ENCODE measurements at places on chromosomes 4 and X.
A peak's percentile ranks its signal among the peaks of the same experiment; 100 is the strongest.

DNA sequence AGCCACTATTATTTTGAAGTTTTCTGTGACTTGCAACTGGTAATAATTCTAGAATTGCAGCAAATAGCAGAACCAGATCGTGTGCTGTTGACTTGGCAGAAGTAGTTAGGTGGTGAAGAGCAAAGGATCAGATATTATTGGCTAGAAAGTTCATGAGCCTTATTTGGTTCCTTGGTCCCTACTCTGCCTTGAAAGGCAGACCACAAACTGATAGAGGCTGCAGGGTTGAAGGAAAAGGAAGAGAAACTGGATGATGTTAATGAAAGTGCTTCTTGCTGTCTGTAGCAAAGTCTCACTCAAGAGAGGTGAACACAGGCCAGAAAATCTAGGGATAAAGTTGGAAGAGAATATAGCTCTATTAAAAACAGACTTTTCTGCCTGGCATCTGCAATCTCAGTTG lies 41.2 kb upstream of the RNF150 start:
- DNase-seq: no peak

- no peak for DNase-seq
These were observed 391.2 kb downstream of the ANKRD50 start for GRCh38 chr4:124321364-124321763.

GRCh38 chrX:116284400-116284799 lies 113.9 kb downstream of the AGTR2 start:
- DNase-seq: no peak

DNA sequence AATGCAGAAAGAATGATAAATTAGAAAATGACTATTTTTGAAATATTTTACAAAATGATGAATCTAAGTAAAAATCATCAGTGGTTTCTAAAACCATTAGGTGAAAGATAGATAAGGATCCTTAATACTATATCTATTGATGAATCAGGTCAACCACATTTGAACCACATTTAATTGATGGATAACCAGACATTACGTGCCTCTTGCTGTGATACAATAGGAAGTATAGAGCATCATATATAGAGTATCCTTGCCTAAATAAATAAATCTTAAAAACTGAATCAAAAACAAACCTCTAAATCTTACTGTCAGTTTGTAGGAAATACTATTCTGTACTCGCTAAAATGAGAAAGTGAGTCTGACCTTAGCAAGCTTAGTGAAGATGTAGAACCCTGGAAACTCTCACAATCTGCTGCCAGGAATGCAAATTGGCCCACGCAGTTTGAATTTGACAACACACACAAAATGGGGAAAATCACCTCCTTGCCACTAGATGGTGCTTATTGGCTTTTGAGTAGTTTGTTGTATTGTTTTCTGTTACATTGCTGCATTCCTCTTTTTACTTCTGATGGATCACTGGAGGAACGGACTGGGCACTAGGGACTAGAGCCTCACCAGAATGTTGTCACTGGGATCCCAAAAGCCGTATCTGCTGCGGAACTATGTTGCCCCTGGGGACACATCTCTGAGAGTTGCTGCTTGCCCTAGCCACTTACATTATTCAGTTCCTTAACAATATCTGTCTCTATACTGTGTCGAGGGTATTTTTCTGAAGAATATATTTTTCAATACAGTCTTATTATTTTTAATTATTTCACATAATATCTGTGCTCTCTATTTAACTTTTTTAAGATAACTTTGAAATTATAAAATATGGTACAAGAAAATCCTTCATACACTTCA lies 25.4 kb upstream of the SLAIN2 start:
- peak; percentile 10 for DNase-seq

- no peak for DNase-seq
These were observed 322.0 kb downstream of the TMA16 start for GRCh38 chr4:163816494-163816893.

DNA sequence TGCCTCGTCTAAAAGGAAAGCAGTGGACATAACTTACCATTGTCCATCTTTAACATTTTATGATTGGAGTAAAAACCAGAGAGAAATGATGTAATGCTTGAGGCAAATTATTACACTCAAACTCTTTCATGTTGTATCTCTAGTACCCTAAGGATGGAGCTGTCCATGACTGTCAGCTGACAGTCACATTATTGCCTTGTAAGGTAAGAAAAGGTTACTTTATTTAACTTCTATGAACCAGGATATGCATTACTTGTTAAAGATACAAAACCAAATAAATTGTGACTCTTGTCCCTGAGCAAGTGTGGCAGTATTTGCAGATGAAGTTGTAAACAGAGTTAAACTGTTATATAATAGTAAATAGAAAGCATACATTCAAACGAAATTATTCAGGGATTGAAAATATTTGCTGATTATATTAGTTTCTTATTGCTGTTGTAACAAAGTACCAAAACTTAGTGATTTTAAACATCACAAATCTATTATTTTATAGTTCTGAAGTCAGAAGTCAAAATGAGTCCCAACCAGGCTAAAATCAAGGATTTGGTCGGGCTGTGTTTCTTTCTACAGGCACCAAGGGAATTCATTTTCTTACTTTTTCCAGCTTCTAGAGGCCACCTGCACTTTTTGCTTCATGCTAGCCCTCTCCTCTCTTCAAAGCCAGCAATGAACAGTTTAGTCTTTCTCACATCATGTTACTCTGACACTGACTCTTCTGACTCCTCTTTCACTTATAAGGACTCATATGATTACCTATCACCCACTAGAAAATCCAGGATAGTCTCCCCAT lies 113.8 kb downstream of the CEP44 start:
- no peak for DNase-seq

Measured in stimulated activated CD4-positive, alpha-beta T cell treated with anti-CD3 and anti-CD28 coated beads, Interleukin-2, amount 100 ng/mL, for 48 hours (primary cell).